NCI-H524 treated with DMSO at 0.1 percent for 48 hours (cell line): ENCODE measurements at places on chromosomes 1 and 21.

GRCh38 chr1:110207831-110208230, 2.3 kb upstream of the KCNC4 start:
- no peak for DNase-seq

GRCh38 chr1:54581621-54582035, 33.6 kb downstream of the ACOT11 start:
- DNase-seq = no peak

DNA sequence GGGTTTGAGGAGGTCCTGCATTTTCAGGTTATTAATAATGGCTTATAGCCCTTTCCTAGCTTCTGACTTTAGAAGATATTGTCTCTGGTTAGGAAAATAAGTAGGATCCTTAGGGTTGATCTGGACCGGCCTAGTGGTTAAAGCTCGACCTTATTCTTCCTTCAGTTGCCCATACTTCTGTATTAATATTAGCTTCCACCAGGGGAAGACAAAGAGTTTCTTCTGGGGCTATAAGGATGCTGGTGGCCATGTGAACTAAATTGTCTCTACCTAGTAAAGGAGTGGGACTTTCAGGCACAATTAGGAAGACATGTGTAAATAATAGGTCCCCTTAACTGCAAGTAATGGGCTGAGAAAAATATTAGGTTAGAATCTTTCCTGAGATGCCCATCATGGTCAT, 20.6 kb upstream of the FCGR2A start:
- DNase-seq = no peak

- no peak for DNase-seq
Measured at GRCh38 chr1:4773226-4773625, 118.8 kb downstream of the AJAP1 start.

DNA sequence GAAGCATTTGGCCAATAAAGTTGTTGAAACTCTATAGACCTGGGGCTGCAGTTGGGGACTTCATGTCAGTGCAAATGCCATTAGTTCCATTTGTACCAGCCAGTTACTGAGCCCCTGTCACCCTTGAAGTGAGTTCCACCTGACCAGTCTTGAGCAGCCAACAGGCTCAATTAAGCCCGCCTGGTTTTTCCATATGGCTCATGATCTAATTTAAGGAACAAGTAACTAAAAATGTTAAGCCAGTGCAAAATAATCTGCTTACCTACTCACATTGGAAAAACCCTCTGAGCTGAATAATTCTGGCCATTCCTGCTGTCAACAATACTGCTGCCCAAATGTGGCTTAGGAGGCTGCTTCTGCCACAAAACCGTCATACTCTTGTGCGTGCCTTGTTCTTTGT, 21.6 kb downstream of the NSUN4 start:
- DNase-seq = peak; percentile 55

- DNase-seq = no peak
Measured at GRCh38 chr1:178485541-178485981, 11.2 kb downstream of the CLEC20A start.

DNA sequence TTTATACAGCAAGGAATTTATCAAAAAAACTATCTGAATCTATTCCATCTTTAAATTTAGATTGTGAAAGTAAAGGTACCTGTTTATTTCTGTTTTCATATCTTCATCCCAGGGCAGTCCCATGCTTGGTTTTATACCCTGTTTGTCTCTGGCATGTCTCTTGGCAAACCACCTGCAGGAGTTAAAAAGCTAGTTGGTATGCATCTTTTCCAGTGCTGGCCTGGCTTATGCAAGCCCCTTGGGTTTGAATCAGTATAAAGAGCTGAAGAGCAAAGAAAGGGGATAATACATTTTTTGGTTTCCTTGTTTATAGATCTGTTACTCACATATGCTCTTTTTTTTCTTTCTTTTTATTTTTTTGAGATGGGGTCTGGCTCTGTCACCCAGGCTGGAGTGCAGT, 37.8 kb downstream of the LRRC8C start:
- no peak for DNase-seq

DNA sequence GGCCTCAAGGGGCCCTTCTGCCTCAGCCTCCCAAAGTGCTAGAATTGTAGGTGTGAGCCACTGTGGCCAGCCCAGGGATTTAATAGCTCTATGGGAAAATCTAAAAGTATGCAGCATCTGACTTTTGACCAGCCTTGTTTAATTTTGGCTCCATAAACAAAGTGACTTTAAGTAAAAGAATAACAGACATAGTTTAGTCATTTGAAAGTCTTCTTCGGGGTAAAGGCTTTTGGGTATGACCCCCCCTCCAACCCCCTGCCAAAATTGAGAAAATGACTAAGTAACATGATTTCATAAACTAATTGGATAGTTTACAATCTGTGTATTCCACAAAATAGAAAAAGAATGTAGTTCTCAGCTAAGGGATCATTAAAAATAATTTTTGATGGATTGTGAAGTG, 17.0 kb downstream of the GPBP1L1 start:
- DNase-seq = no peak
